Hematopoietic multipotent progenitor cell treated with erythropoietin and hydrocortisone succinate and interleukin-3 and kit ligand, for 6 days (in vitro differentiated cells): ENCODE measurements at places on chromosomes 6 and 20.

GRCh38 chr6:13390658-13391057 is 62.3 kb upstream of the TBC1D7 start:
- DNase-seq: no peak

DNA sequence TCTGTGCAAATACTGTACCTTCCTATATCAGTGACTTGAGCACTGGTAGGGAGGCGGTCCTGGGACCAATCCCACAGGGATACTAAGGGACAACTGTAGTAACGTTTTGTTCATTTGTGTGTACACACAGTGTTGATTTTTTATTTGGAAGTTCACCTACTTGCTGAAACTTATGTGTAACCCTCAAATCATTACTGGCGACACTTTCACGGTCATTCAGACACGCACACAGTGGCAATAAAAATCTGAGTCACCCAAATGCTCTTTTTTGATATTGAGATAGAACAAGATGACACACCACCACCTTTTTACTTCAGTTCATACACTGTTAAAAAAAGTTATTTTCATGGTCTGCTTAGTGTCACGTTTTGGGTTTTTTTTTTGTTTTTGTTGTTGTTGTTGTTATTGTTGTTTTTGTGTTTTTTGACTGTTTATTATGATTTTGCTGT is 79.8 kb downstream of the QKI start:
- no peak for DNase-seq

- no peak for DNase-seq
Observed at GRCh38 chr6:145254649-145255401, 480.5 kb downstream of the EPM2A start.

- DNase-seq: peak; percentile 93
Observed at GRCh38 chr6:32970413-32971241, 2.2 kb downstream of the BRD2 start.

DNA sequence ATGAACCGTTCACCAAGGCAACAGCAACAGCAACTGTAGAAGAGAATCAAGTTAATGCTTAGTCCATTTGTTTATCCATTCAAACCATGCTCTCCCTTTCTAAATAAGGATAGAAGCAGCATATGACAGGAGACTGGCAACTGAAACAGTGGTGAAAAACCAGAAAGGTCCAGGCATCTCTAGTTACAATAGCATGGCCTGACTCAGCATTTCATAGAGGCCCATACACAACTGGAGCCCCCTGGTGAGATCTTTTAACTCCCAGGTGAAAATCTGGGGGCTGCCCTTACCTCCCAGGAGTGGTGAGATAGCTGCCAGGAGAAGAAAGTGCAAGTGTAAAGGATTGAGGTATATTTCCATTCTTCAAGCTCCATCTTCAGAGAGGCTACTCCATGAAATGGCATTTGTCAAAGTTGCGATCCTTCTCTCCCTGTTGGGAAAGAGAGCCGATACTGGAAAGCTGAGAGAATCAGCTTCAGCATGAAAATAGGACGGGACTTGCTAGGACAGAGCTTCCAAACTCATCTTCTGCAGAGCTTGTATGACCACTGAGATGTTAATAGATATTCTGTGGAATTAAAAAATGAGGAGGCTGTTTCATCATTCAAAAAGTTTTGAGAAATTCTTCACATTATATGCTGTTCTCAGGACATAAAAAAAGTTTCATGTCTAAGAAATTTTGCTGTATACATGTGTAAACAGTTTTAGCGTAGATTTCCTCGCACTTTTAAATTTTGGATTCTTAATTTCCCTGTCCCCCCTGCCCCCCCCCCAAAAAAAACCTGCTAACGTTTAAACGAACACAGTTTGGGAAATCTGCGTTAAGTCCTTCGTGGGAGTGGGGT is 10.9 kb upstream of the SLC2A12 start:
- DNase-seq: no peak

- peak; percentile 60 for DNase-seq
Observed at GRCh38 chr20:62776692-62777527, 19.4 kb upstream of the MRGBP start.

GRCh38 chr6:159801935-159802334 is 1.9 kb downstream of the PNLDC1 start:
- DNase-seq: peak; percentile 52

DNA sequence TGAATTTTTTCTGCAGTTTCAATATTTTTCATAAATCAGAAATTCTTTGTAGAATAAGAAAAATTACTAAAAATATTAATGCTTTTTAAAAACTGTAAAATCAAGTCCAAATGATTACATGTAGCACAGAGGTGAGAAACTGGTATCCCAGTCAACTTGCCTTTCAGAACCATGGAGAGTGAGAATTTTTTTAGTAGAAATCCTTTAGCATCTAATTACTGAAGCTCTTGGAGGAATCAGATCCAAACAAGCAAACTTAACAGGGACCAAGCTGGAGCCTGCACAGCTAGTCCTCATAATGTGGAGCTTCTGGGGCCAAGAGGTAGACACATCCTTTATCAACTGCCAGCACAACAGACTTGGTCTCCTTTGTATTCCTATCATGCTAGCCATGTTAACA is 724.5 kb downstream of the TFAP2A start:
- DNase-seq: no peak

DNA sequence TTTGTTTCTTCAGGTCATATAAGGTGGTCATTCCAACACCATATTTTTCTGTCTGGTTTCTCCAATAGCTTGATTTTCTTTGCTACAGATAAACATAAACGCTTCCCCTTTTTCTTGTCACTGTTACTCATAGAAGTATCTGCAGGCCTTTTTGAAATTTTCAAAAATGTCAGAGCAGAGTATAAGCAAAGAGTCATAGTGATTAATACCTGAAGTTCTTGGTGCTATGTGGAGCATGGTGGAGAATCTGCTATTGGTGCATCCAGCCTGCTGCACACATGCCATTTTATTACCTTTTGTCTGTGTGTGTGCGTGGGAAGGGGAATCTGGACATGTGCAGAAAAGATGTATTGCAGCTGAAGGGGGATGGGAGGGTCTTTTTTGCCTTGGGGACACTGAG is 19.7 kb downstream of the STX11 start:
- DNase-seq: no peak

DNA sequence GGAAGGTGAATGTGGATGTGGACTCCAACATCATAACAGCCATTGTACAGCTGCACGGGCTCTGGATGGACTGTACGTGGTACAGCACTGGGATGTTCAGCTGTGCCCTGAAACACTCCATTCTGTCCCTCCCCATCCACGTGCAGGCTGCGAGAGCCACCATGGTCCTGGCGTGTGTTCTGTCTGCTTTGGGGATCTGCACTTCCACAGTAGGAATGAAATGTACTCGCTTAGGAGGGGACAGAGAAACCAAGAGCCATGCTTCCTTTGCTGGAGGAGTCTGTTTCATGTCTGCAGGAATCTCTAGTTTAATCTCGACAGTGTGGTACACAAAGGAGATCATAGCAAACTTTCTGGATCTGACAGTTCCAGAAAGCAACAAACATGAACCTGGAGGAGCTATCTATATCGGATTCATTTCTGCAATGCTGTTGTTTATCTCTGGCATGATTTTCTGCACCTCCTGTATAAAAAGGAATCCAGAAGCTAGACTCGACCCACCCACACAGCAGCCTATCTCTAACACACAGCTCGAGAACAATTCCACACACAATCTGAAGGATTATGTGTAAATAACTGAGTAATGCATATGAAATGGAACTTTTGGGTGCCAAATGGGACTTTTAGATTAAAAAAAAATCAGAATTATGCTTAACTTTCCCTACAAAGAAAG is 12.1 kb downstream of the CLDN20 start:
- no peak for DNase-seq

DNA sequence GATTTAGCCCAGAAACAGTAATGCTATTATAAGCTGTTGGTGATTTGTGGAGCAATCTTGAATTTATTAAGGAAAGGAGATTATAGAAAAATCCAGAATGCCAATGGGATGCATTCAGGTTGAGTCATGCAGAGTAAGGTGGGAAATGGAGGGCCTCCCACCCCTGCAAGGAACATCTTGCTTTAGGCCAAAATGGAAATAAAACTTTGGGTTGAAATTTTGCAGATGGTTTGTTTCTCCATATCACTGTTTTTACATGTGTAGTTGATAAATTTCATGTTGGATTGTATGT is 152.4 kb downstream of the BCAS1 start:
- no peak for DNase-seq

GRCh38 chr20:8002056-8002455 is 17.5 kb downstream of the TMX4 start:
- DNase-seq: no peak

DNA sequence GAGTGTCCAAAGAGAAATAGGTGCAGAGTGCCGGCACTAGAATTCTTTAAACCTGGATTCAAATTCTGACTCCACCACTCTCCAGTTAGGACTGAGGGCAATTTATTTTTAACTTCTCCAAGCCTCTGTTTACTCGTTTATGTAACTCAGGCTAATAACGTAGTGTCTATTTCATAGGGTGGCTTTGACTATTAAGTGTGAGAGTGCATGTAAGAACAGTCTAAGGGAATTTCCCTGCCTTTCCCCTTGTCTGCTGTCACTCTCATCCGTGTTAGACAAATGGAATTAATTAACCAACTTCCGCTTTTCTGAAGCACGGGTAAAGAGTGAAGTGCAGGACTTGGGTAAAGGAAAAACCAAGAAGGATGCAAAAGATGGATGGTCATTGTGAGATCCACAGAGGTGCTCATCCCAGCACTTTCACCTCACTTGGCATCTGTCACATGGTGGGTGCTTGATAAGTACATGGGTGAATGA is 4.1 kb upstream of the ZKSCAN8 start:
- peak; percentile 63 for DNase-seq

GRCh38 chr6:156639009-156639721 is 138.0 kb upstream of the ARID1B start:
- no peak for DNase-seq

- DNase-seq: no peak
Observed at GRCh38 chr20:796921-797320, 28.6 kb upstream of the SLC52A3 start.

GRCh38 chr6:1890071-1890470 is 280.4 kb downstream of the FOXC1 start:
- no peak for DNase-seq

DNA sequence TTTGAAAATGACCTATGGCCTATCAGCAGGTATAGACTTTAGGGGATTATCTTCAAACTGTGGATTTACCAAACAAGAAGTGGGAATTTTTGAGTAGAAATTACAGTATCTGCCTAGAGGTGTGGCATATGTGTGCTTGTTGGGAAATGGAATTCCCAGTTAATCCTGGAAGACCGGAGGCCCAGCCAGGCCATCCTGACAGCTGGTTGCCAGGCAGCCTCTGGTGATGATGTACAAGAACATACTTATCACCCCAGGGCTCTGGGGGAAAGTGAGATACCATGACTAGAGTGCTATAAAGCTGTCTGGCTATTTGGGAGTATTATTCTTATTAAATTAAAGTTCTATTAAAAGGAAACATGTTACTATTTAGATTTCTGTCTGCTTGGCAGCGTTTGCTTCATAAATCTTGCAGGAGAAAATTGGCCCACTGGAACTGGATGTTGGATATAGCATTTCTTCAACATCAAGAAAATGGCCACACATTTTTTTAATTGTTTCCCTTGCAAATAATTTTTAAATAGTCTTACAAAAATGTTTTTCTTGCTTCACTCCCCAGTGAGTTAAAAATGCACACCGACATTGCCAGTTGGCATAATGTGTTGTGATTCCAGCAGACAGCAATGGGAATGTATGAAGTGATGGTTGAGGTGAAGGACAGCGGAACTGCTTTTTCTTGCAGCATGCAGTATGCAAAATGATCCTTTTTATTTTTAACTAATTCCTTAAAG is 187.8 kb downstream of the MYLK4 start:
- no peak for DNase-seq

GRCh38 chr20:20690676-20691476 is 21.6 kb downstream of the RALGAPA2 start:
- peak; percentile 62 for DNase-seq

DNA sequence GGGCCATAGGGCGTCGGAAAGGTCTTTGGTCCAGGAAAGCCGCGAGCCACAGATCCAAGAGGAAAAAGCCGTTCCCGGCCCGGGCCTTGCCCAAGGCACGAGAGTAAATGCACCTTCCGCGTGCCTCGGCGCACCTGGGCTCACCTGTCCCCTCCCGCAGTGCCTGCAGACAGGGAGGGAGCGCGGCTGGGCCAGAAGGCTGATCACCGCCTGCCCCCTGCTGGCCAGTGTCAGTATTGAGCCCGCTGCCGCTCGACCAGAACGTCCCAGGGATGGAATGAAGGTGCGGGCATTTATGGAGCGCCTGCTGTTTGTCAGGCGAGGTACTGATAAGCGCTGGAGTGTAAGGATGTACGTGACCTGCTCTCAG is 679 bp upstream of the LPIN3 start:
- peak; percentile 87 for DNase-seq

GRCh38 chr20:11235058-11235457 is 561.3 kb upstream of the JAG1 start:
- no peak for DNase-seq

- DNase-seq: no peak
Observed at GRCh38 chr6:130946076-130946475, 117.0 kb downstream of the EPB41L2 start.

DNA sequence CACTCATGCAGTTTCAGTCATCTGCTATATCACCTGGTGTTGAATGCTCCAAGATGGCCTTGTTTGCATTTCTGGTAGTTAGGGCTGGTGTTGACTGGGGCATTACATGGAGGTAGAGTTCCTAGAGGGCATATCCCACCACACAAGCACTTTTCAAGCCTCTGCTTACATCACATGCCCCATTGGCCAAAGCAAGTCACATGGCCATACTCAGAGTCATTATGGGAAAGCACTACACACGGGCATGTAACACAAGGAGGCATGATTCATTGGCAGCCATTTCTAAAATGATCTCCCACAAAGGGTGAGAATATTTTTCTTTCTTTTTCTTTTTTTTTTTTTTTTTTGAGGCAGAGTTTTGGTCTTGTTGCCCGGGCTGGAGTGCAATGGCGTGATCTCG is 73.2 kb downstream of the TRMT6 start:
- no peak for DNase-seq

DNA sequence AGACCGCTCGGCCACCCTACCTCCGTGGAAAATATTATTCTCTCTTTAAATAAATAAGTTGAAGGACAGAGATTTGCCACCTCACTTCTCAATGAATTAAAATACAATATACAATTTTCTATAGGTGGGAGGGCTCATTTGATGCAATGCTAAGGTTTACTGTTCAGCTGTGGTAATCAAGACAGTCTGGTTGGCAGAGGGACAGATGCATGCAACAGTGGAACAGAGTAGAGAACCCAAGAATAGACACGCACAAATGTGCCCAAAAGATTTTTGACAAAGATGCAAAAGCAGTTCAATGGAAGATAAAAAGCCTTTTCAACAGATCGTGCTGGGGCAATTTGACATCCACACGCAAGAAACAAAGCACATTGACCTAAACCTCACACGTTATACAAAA is 145.2 kb downstream of the CEBPB start:
- DNase-seq: no peak

- DNase-seq: no peak
Observed at GRCh38 chr6:37389857-37390256, 36.1 kb downstream of the RNF8 start.

DNA sequence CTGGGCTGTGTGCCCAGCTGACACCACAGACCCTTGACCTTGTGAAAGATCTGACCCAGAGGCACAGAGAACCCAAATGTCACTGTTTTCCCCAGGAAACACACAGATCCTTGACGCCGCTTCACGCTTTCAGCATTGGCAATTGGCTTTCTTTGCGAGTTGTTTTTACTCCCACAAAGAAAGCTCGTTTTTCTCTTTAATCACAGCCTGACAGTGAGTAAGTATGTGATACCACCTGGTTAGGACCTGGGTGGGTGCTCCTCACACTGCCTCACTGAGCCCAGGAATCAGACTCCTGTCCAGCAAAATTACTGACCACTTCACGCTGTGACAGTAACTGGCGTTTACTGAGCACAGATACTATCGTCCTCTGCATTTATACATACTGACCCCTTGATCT is 13.0 kb downstream of the RPL10A start:
- DNase-seq: no peak

GRCh38 chr6:16928387-16928786 is 167.1 kb upstream of the ATXN1 start:
- no peak for DNase-seq
